CD4-positive, alpha-beta T cell treated with Interleukin-4 for 4 hours (primary cell): ENCODE measurements at places on chromosomes 1 and 21.

DNA sequence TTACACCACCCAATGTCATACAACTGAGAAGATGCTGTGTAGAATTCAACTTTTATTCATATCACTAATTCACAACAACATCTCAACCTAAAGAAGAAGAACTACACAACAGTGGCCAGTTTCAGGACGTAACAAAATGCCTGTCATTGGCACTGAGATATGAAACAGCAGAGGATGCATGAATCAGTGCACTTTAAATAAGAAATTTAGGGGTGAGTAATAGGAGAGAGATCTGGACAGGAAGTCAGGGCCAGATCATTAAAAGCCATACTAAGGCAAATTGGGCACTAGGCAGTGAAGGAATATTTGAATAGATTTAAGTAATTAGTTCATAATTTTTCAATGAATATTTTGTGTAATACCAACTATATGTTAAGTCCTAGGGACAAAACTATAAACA, 510.5 kb downstream of the PLPP3 start:
- DNase-seq, result no peak

DNA sequence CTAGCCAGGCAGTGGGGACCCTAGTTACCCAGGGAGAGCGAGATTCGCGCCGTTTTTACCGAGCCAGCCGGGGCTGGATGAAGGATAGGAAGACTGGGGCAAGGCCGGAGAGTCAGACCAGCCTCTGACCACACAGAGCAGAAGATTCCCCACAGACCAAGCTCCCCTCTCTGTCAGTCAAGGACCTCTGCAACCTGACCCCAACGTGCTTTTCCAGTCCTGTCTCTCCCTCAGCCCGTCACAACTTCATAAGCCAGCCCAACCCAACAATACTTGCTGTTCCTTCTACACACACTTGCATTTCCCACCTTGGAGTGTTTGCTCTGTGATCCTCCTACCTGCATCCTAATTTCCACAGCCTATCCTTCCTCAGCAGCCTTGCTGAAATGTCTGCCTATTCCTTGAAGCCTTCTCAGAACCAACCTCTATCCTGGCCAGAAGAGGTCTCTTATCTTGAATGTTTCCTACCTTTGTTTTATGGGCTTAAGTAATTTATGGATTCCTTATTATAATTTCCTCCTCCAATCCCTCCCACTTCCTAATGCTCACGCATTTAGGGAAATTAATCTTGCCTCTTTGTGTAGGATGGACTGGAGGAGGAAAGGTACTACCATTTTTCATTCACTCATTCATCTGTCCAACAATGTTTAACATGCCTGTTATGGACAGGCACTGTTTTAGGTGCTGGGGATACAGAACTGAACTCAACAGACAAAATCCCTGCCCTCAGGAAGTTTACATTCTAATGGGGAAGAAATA, at the start of gene GSTM3:
Gene GSTM3 (minus strand): TSS at position 424 of the 759 bp plus-strand sequence. CDS start 751 bp downstream, outside the sequence.
- DNase-seq, result no peak

- no peak for DNase-seq
These were observed 312.9 kb downstream of the NFIA start for GRCh38 chr1:61395146-61395800.

- DNase-seq, result peak; percentile 67
These were observed 868 bp downstream of the C1orf21 start for GRCh38 chr1:184387476-184388318.

DNA sequence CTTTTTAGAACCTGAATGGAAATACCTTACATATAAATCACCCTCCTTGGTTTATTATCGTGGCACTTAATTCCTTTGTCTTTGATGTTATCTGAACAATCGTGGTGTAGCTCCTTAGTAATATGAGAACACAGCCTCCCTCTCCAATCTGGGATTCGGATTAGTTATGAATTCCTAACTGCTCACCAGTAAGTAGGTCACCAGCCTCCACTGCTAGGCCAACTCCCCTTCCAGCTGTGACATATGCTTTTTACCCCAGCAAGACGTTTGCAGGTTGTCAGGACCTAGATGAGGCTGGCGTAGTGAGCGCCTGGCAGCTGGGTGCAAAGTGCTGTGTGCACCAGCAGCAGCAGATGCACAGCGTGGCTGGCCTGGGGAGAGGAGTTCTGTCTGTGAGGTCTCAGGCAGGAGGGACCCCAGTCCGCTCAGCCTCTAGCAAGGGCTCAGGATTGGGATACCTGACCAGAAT, 38.2 kb downstream of the NTPCR start:
- DNase-seq, result no peak

DNA sequence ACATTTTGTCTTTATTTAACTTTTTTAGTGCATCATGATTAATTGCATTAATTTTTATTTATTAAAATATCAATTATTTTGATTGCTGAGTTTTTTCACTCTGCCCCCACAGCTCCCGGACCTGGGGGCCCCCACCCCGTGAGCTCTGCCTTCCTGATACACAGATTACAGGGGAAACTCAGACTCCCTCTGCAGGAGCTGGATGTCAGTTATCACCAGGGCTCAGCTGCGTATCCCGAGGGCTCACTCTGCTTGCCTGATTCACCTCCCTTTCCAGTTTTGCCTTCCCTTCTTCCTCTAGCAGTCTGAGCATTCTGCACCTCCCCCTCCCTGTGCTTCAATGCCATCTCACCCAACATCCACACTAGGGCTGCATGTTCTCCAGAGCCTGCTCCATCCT, 98.2 kb downstream of the ATP1A1 start:
- no peak for DNase-seq

DNA sequence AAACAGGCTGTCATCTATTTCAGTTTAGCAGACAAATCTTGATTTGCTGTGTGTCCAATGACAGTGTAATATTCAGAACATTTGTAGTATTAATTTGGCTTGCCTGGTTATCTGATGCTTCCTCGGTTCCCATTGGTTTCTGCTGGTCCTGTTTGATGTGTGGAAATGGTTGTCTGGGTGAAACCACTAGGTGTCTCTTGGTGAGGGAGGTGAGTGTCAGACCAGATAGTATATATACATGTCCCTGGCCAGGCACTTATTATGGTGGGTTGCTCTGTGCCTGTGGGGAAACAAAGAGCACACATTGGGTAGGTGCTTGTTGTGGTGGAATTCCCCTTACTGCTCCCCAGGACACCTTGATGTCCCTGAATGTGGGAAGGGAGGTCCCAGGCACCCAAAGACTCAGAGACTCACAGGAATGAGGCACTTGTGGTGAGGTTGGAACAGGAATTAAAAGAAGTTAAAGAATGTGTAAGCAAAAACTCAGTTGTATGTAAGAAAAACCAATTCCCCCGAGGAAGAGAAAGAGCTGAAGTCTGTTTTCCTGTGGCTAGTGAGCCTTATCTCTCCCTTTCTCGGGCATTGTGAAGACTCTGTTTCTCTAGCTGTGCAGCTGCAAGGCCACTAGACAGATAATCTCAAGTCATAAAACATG, 1519.1 kb downstream of the BRINP3 start:
- DNase-seq, result no peak
